CD4-positive, alpha-beta T cell treated with Interleukin-6 at 100 ng/mL for 8 hours (primary cell): ENCODE measurements at places on chromosomes 6 and 20.

GRCh38 chr6:167497428-167498056 is 172.7 kb downstream of the TTLL2 start:
- no peak for DNase-seq

GRCh38 chr20:46683668-46683938 is 5.6 kb downstream of the TP53RK start:
- DNase-seq, result no peak

GRCh38 chr6:137851669-137852068 is 15.4 kb upstream of the TNFAIP3 start:
- DNase-seq, result no peak

DNA sequence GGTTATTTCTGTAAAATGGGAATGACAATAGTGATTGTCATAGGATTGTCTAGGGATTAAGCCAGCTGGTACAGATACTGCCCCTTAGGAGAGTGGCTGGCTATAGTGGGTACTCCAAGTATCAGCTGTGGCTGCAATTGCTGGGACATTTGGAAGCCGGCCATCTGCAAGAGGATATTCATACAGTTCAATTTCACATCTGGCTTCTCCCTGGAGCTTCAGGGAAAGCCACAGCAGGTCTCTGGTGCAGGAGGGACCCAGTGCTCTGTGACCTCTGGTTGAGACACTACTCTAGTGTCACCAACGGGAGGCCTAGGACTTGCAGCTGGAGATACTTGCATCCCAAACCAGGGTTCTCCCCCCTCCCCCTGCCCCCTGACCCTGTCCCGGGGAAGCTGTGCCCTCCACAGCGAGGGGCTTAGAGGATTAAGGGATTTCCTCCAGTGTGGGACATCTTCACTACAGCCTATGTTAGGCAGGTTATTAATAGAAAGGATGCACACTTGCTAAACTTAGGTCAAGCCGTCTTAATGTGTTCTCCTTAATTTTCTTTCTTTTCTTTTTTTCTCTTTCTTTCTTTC is 2.7 kb downstream of the SLC2A10 start:
- DNase-seq, result no peak

GRCh38 chr6:108591040-108591816 is 30.5 kb downstream of the FOXO3 start:
- DNase-seq, result no peak

GRCh38 chr6:107956586-107957307 is 1.3 kb downstream of the SEC63 start:
- DNase-seq, result no peak

- no peak for DNase-seq
Measured at GRCh38 chr6:170176898-170177771, 113.7 kb downstream of the DLL1 start.

- no peak for DNase-seq
Measured at GRCh38 chr6:40256831-40257230, 322.6 kb upstream of the MOCS1 start.

GRCh38 chr6:6891949-6892461 is 215.8 kb upstream of the RREB1 start:
- DNase-seq, result no peak

GRCh38 chr6:94175465-94175864 is 756.1 kb upstream of the EPHA7 start:
- no peak for DNase-seq

GRCh38 chr20:40687384-40688128 is 1.5 kb downstream of the MAFB start:
- no peak for DNase-seq

GRCh38 chr20:20167698-20168097 is 115.4 kb downstream of the CFAP61 start:
- DNase-seq, result no peak

GRCh38 chr6:134282816-134283215 is 35.1 kb downstream of the SGK1 start:
- no peak for DNase-seq

GRCh38 chr6:105424175-105424783 is 21.4 kb upstream of the PREP start:
- DNase-seq, result peak; percentile 52

GRCh38 chr6:45732731-45733130 is 282.9 kb downstream of the CLIC5 start:
- DNase-seq, result no peak

- no peak for DNase-seq
Measured at GRCh38 chr20:48298851-48299484, 513.7 kb upstream of the SULF2 start.

DNA sequence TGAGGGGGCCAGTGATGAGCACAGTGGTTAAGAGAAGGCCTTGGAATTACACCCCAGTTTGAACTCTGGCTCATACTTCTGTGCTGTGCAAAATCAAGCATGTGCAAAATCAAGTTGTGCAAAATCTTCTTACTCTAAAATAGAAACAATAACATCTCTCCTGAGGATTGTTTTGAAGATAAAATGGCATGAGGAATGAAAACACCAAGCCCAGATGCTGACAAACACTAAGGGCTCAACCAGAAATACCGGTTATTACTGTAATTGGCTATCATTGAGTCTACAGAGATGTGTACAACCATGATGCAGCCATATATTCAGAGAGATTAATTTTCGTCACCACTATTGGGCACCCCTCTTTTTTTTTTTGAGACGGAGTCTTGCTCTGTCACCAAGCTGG is 5.9 kb upstream of the BCAS1 start:
- DNase-seq, result no peak

- peak; percentile 1 for DNase-seq
Measured at GRCh38 chr6:38034274-38034914, 214.9 kb downstream of the ZFAND3 start.

GRCh38 chr6:7758456-7758855 is 32.6 kb downstream of the BMP6 start:
- no peak for DNase-seq

- DNase-seq, result no peak
Measured at GRCh38 chr6:137362878-137363804, 131.1 kb downstream of the OLIG3 start.

DNA sequence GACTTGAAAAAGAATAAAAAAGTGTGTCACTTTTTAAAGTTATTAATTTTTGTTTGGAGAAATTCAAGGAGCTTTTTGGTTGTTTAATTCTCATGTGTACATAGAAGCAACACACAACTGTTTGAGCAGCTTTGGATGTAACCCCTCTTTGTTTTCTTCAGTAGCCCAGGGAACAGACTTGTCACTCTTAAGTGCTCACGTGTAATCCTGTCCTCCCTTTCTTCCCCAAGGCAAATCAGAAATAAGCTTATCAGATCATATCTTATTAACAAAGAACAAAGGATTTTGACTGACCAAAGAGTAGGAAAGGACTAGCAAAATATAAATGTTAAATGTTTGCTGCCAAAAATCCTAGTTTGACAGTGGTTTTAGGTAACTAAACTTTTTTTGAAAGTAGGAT is 7.3 kb upstream of the FLRT3 start:
- no peak for DNase-seq

DNA sequence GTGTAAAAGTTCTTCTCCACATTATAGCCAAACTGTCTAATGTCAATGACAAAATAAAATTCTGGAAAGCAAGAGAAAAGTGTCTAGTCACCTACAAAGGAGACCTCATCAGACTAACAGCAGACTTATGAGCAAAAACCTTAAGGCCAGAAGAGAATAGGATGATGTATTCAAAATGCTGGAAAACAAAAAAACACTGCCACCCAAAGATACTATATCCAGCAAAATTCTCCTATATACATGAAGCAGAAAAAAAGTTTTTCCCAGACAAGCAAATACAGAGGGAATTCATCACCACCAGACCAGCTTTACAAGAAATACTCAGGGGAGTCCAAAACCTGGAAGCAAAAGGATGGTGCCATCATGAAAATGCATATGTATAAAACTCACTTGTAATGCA is 755.6 kb upstream of the CITED2 start:
- no peak for DNase-seq

- no peak for DNase-seq
Measured at GRCh38 chr6:112205427-112206109, 48.8 kb downstream of the LAMA4 start.

- DNase-seq, result no peak
Measured at GRCh38 chr6:32189069-32189741, 797 bp downstream of the PBX2 start.

- no peak for DNase-seq
Measured at GRCh38 chr6:12275107-12275506, 15.1 kb upstream of the EDN1 start.

GRCh38 chr6:90218959-90219208 is 77.8 kb downstream of the BACH2 start:
- DNase-seq, result no peak

- no peak for DNase-seq
Measured at GRCh38 chr6:46032110-46032998, 16.7 kb upstream of the CLIC5 start.

DNA sequence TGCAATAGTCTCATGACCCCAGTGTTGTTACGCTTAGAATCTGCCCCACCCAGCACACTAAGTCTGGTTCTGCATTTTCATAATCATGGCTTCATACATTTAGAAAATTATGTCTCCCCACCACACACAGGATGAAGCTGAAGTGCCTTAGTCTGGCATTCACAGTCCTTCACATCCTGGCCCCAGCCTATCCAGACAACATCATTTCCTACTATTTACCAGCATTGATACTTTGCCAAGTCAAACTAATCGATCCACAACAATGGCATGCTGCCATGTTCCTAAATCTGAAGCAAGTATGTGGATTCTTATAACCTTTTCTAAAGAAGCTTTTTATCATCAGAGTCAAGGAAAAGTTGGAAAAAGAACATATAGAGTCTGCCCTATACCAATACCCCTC is 132.4 kb upstream of the FBXL4 start:
- DNase-seq, result no peak

- DNase-seq, result no peak
Measured at GRCh38 chr20:31590717-31591225, 14.3 kb upstream of the ID1 start.

DNA sequence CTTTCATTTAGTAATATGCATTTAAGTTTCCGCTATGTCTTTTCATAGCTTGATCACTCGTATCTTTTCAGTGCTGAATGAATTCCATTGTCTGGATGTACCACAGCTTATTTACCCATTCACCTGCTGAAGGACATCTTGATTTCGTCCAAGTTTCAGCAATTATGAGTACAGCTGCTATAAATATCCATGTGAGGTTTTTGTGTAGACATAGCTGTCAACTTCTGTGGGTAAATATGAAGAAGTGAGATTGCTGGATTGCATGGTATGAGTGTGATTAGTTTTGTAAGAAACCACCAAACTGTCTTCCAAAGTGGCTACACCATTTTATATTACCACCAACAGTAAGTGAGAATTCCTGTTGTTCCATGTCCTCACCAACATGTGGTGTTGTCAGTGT is 79.2 kb upstream of the STMND1 start:
- DNase-seq, result no peak

- no peak for DNase-seq
Measured at GRCh38 chr6:119757467-119757866, 407.9 kb upstream of the MAN1A1 start.

DNA sequence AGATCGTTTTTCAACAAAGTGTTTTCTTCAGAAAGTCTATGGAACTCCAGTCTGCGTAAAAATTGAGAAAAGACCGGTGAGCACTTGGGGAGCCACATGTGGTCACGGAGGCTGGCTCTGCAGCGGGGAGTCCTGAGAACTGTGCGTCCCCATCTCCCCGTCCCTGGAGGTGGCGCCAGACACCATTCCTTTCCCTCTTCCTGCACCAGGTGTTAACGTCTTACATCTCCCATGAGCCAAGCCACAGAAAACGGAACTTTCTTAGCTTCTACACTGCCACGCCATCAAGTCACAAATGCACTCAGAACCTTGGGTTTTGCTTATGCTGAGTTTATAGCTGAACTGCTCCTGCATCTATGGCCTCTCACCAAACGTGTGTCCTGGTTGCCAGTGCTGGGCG is 62.6 kb downstream of the GINS1 start:
- DNase-seq, result peak; percentile 41

DNA sequence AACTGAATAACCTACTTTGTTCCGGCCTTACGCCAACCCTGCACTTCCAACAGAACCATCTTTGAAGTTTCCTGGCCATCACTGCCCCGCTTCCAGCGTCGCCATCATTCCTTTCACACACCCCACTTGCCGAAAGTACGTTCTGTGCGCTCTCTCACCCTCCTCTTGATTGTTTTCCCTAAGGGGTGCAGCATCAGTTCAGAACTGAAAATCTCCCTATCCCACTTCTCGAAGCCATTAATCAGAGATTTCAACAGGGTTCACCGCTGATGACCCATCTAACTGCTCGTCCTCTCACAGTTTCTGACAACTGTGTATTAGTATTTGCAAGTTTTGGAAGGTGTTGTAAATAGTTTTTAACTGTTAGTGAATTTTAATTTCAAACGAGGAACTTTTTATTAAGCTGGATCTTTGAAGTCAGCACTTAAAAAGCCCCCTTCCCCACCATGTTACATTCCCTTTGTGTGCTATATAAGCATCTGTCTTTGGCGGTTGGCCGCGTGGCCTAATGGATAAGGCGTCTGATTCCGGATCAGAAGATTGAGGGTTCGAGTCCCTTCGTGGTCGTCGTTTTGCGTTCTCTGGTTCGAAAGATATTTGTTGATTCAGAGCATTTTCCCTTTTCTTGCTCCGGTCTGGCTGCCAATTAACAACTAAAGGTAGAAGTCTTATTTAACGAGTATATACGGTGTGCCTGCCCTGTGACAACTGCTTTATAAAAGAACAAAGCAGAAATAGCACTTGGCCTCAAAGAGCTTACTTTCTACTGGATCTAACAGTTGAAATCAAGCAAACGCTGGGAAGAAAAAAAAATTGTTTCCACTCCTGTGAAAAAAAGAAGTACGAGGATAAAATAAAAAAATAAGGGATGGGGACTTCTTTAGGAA is 42.6 kb downstream of the TRIM27 start:
- peak; percentile 48 for DNase-seq

DNA sequence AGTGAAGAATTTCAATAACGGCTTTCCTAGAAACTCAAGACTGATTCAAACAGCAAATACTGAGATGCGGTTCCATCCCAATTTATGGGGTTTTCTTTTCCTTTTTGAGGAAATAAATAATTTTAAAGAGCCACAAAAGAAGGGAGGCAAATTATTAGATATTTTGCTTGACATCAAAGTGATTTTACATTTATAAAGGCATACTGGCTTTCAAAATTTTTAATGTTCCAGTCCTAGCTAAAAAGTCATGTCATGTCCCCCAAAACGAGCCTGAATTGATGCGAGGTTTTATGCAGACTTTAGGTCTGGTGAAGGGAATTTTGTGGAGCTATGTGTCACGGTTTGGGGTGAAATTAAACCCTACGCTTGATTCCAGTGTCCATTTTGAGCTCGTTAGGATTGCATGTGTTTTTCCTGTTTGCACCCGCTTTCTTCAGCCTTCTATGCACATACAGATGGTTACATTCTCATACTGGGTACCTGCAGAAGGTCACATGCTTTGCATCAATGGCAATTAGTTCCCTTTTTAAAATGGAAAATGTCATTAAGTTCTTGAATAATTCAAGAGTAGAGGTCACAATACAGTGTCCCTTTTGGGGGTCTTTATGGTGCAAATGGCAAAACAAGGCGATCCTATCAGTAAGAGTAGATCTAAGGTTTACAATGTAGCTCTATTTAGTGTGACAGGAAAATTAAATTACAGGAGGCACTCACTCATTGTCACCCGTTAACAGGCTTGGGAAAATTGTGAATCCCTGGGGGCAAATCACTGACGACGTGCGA is 17.3 kb downstream of the FOXA2 start:
- DNase-seq, result no peak
